Chondrocyte (in vitro differentiated cells): ENCODE measurements at places on chromosomes 13 and 19. TPM values are rescaled to one million over a fixed set of nuclear protein-coding genes. Genes with fewer than 3 reads are reported as not detected.

GRCh38 chr19:58406818-58407657 lies 1.4 kb upstream of the ZNF584 start:
- DNase-seq = no peak

GRCh38 chr13:46211116-46211482 lies 629 bp upstream of the LRRC63 start:
- no peak for DNase-seq

GRCh38 chr13:64158908-64159307 lies 2743.3 kb upstream of the PCDH20 start:
- no peak for DNase-seq

The REEP6 gene
- 2.7 to 3.9 TPM (median 2.8 TPM) in 3 replicates for total RNA-seq

The SLC10A2 gene
- total RNA-seq = not detected in 3 replicates

The ARHGAP45 gene
- total RNA-seq = 0.57 to 1.6 TPM (median 1.0 TPM) in 3 replicates
